ENCODE measurements at places on chromosomes 1 and 21.

GRCh38 chr1:242023805-242024204, 24.9 kb upstream of the MAP1LC3C start:
- no peak for DNase-seq

DNA sequence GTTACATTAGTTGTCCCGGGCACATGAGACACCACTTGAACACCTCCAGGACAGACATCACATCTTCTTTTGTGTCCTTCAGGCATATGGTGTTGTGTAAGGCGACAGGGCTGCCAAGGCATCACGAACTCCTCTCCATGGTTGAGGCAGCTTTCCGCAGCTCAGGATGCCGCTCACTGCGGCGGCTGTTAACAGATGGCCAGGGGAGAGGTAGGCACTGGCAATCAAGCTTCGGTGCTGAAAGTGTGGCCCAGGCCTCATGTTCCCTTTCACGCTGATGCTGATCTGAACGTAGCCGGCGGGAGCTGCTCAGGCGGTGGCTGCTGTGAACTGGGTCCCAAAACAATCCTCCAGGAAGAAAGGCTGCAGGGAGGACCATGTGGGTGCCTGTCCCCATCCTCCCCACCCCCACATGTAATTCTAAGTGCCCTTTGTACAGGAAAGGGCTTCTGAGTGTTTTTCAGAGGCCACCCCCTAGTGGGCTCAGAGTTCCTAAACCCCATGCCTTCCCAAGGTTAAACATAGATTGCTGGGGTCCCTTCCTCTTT, 287.1 kb upstream of the AJAP1 start:
- DNase-seq, result no peak

- no peak for DNase-seq
Observed at GRCh38 chr1:93675931-93676330, 5.7 kb downstream of the BCAR3 start.

- no peak for DNase-seq
Observed at GRCh38 chr21:29920938-29921337, 18.9 kb downstream of the GRIK1 start.

DNA sequence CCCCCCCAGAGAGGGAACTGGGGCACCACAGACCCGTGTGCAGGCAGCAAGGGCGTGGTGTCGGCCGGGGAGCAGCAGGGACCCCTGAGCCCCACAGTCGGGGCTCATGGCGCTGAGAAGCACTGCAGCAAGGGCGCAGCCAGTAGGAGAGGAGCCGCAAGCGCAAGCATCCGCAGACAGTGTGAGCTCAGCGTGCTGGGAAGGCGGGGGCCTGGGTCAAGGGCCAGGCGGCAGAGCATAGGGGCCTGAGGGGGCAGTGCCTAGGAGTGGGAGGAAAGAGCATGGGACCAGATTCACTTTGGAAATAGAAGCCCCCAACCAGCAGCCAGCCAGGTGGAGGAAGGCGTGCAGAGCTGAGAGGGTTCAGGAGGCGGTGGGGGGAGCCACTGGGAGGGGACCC, 6.7 kb upstream of the KCNAB2 start:
- no peak for DNase-seq

DNA sequence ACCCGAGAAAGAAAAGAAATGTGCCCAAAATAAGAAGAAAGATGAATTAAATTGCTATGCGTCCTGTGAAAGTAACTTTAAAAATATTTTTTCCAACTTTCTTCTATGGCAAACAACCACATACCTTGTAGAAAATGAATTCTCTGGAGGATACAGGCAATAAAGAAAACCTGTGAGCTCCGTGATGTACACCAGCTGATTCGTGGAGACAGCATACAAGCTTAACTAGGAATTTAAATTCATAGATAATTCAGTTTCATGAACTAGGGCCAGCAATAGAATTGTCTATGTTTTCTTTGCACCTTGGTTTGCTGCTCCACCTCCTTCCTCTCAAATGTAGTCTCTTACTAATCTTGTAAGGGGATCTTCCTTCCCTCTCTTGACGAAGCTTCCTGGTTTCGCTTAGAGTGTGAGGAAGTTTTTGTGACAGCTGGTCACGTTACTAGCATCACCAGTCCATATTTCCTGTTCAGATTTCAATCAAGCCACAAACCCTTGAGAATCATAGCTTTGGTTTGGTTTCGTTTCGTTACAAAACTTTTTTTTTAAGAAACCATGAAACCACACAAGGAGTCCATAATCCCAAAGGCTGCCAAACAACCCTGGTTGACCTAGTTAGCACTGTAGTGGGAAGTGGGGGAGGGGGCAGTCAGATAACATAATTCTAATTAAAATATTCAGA, 35.8 kb downstream of the GREM2 start:
- DNase-seq, result no peak

DNA sequence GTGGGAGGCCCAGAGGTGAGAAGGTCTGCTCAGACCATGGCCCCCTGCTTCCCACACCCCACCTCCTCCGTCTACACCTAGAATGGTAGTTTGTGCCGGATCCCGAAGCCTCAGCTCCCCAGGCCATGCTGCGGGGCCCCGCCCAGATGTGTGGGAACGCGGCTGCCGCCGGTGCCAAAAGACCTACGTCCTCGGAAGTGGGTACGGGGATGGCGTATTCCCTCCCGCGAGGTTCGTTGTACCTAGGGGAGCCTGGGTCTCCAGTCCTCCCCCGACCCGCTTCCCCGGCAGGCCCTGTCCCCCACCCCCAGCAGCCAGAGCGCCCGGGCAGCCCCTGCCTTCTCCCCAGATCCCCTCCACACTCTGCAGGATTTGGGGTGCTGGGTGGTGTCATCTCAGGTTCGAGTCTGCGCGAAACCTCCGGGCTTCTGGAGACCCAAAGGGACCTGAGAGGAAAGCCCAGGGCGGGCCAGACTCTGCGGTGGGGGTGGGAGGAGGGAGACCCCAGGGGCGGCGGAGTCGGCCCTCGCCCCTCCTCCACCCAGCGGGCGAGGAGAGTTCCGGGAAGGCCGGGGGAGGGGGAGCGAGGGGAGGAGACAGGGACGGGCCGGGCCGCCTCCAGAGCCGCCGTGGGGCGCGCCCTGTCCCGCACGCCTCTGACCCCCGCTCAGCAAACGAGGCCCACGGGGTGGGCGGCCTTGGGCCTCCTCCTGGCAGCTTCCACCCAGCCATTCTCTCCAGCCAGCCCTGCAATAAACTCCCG, 6.2 kb upstream of the PRDM16 start:
- DNase-seq, result no peak

- DNase-seq, result no peak
Observed at GRCh38 chr1:240280560-240281322, 189.1 kb downstream of the FMN2 start.

GRCh38 chr1:233938476-233938875, 34.0 kb downstream of the SLC35F3 start:
- no peak for DNase-seq

- DNase-seq, result no peak
Observed at GRCh38 chr1:232628335-232629249, 1.3 kb downstream of the SIPA1L2 start.

DNA sequence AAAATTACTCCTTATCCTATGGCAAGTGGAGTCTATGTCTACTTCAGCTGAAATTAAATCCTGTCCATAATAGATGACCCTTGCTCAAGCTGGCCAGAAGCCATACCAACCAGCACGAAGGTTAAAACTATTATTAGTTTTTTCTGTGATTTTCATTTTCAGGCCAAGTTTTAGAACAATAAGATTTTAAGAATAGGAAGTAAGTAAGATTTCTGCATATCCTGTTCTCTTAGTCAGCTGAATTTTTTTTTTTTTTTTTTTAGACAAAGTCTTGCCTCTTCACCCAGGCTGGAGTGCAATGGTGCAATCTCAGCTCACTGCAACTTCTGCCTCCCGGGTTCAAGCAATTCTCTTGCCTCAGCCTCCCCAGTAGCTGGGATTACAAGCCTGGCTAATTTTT, 6.1 kb upstream of the RBP7 start:
- DNase-seq, result no peak

DNA sequence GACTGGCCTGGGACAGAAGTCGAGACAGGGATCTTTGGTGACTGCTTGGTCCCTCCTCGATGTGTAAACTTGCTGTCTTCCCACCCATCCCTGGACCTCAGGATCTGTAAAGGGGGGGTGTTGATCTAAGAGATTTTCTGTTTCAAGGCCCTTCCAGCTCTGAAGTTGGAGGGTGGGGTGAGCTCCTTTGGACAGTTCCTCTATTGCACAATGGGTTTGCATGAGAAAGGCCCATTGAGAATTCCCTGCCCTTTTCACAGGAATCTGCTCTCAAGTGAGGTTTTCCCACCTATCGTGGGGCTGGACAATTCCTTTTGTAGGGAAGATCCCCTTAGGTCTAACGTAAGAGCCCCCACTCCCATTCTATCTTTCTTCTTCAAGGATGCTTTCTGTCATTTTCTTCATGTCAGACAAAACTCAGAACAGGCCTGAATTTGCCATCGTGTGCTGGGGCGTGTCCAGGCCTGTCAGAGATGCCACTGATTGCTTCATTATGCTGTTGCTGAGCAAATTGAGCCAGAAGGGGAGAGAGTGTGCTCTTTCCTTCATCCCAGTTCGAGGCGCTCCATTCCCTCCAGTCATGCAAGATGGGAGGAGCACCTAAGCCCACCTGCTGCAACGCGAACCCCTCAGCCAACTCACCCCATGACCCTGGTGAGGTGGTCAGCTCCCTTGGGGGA, 149.9 kb upstream of the IGSF21 start:
- DNase-seq, result no peak

DNA sequence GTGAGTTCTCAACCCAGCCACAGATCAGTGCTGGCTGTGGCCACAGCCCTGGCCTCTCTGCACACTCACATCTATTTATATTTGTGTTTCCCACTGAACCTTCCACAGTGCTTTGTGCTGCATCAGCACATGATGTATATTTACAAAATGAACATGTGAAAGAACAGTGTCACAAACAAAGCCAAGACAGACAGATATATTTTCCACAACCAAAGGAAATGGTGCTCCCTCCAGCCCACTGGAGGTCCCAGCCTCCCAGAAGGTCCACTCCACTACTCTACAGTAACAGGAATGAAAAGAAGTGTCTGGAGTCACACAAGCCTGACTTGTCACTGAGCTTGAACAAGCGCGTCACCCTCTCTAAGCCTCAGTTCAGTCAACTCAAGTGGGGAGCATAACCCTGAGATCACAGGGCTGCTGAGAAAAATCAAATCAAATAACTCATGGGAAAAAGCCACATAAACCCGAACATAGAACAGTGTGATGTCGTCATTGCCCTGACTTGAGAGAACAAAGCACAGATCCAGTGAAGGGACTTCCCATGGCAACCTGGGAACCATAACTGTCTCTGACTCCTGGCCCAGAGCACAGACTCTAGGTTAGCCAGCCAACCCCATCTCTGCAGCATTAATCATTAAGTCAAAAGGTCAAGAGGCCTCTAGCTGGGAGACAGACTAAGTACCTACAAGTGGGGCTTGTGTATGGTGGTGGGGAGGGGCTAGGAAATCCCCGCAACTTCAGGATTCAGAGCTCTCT, 121.2 kb downstream of the TRABD2B start:
- DNase-seq, result no peak

GRCh38 chr21:33973268-33973667, 57.7 kb upstream of the ATP5PO start:
- DNase-seq, result no peak

DNA sequence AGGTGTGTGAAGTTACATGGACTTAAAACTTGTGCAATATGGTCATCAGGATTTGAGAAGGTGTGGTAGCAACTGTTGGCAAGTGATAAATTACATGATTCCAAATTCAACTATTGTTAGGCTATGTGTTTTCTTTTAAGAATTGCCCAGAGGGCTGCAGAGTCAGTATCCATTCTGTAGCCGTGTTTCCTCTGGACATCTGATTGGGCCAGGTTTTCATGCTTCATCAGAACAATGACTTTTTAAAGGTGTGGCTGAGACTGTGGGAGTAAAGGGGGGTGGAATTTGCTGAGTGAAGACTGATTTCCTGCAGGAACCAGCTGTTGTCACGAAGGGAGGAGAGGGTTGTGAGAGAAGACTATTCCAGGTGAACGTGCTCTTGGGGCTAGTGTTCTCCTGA, 1.7 kb upstream of the HRNR start:
- no peak for DNase-seq

DNA sequence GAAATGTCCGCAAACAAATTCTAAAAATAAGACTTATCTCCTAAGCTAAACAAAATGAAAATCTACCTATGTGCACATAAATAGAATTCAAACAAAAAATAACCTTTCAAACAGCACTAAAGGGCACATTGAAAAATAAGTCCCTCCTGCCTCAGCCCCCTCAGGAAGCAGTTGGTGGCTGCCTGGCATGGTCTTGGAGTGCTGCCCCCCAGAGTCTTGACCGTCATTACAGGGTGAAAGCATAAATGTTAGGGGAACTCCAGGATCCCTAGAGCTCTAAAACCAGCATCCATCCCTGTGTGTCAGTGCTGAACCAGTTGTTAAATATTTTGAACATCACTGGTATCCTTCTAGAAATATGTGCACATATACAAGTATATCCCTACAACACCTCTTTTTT, 6.5 kb upstream of the NPL start:
- DNase-seq, result no peak

DNA sequence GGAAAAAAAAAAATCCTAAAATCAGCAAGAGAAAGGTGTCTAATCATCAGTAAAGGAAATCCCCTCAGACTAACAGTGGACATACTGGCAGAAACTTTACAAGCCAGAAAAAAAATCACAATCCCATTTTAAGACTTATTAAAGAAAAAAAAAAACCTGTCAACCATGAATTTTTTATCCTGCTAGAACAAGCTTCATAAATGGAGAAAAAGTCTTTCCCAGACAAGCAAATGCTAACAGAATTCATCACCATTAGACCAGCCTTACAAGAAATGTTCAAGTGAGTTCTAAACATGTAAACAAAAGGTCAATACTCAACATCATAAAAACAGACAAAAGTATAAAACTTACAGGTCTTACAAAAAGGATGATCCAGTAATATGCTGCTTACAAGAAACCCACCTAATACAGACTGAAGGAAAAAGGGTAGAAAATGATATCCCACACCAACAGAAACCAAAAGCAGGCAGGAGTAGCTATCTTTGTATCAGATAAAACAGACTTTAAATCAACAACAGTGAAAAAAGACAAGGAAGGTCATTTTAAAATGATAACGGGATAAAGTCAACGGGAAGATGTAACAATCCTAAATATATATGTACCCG, 129.6 kb downstream of the EVI5 start:
- no peak for DNase-seq

DNA sequence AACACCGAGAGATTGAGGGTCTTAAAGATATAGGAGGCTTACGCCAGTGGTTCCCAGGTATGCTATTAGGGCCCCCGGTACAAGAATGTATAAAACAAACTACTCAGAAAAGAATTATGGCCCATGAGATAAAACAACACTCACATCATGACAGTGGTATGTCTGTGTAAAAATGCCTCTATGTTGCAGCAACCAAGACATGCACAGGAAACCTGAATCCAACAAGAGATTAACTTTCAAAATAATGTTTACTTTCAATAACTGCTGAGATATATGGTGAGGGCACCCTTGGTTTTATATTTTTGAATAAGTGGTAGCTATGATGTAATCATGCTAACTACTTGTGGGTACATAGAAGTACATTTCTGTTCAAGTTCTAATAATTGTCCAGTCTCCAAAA, 74.9 kb downstream of the PUM1 start:
- no peak for DNase-seq
